Psoas muscle (tissue), 8 donors: ENCODE measurements at places on chromosomes 7 and 10. TPM values are rescaled to one million over a fixed set of nuclear protein-coding genes. Genes with fewer than 3 reads are reported as not detected.

The ARID5B gene
- 8.5 TPM for polyA plus RNA-seq

The LIPN gene
- polyA plus RNA-seq = not detected

The TNS3 gene
- 20.2 TPM for polyA plus RNA-seq

The SP8 gene
- not detected for polyA plus RNA-seq

DNA sequence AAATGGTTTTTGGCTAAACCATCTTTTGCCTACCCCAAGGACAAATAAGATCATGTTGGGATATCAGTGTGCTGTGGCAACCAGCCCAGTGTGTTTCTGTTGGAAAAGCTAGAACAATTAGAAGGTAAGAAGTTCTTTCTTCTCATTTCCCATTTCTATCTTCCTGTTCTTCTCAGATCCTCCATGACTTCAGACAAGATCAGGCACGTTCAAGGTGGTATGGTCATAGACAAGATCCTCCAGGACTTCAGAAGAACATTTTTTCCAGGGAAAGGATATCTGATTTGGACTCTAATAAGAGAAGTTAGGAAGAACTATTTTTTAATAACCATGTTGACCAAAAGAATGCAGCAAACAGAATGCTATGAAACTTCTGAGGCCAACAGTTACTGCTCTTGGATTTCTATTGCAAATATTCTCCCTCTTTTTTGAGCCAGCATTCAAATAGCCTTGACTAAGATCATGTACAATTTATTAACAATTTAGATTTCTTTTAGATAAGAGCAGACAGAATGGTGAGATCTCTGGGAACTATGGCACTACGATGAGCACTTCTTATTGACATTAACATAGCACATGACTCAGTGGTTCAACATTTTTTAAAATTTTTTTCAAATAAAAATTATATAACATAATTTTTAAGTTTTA is 15.9 kb downstream of the HYCC1 start:
- no peak overlapping the region for H3K27ac ChIP-seq
- peaks cover 21% of the 10 kb centered on the region for H3K4me1 ChIP-seq
- DNase-seq = no peak

DNA sequence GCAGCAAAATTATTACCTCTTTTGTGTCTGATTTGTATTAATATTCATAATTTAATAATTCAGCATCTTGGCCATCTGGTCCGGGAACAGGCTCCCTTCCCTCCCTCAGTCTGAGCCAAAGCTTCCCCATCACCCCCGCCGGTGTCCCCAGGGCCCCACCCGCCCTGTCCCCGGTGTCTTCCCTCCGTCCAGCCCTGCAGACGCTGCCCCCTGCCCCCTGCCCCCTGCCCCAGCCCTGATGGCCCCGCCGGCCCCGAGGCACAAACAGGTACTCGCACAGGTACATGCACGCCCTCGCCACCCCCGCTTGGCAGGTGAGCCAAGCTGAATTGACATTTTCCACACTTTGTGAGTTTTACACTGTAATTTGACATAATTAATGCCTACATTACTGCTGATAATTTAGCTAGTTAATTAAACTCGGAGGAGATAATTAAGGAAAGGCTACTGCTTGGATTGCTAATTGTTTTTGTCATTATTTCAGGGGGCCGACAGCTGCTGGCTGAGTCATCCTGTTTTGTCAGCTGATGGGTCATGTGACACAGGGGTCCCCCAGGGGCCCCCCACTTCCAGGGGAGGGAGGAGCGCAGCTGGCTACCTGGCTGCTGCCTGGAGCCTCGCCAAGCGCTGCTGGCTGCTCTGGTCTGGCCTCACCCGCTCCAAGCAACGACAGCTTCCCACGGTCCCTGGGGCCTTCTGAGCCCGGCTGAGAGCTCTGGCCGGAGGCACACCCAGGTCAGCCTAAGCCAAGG is 36.6 kb downstream of the MICALL2 start:
- no peak for DNase-seq
- no peak overlapping the region for H3K4me3 ChIP-seq
- H3K4me1 ChIP-seq = no peaks in the 10 kb centered on the region
- H3K27me3 ChIP-seq = peaks cover 21% of the 10 kb centered on the region

- H3K4me1 ChIP-seq = no peaks in the 10 kb centered on the region
- DNase-seq = no peak
- H3K36me3 ChIP-seq = peaks cover 2% of the 10 kb centered on the region
Measured at GRCh38 chr10:91541481-91541880, 91.4 kb downstream of the PPP1R3C start.

GRCh38 chr10:29957907-29958331 is 101.5 kb downstream of the JCAD start:
- H3K4me1 ChIP-seq = peaks cover 16% of the 10 kb centered on the region
- peak; percentile 87 for DNase-seq
- H3K27me3 ChIP-seq = no peaks in the 10 kb centered on the region
- H3K36me3 ChIP-seq = no peaks in the 10 kb centered on the region
